Stimulated activated CD8-positive, alpha-beta memory T cell treated with anti-CD3 and anti-CD28 coated beads, Interleukin-4, amount 100 ng/mL, for 48 hours (primary cell): ENCODE measurements at places on chromosomes 7 and 10.

DNA sequence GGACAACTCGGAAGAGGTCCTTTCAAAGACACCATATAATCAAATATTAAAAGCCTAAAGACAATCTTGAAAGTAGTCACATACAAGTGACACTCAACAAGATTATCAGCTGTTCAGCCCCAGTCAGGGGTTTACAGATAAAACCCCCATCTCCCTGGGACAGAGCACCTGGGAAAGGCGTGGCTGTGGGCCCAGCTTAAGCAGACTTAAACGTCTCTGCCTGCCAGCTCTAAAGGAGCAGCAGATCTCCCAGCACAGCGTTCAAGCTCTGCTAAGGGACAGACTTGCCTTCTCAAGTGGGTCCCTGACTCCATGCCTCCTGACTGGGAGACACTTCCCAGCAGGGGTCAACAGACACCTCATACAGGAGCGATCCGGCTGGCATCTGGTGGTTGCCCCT is 18.0 kb downstream of the CDCA7L start:
- DNase-seq, result no peak

- DNase-seq, result no peak
Observed at GRCh38 chr10:77949167-77949566, 22.6 kb upstream of the DLG5 start.

- no peak for DNase-seq
Observed at GRCh38 chr10:123538401-123539320, 127.5 kb upstream of the GPR26 start.

DNA sequence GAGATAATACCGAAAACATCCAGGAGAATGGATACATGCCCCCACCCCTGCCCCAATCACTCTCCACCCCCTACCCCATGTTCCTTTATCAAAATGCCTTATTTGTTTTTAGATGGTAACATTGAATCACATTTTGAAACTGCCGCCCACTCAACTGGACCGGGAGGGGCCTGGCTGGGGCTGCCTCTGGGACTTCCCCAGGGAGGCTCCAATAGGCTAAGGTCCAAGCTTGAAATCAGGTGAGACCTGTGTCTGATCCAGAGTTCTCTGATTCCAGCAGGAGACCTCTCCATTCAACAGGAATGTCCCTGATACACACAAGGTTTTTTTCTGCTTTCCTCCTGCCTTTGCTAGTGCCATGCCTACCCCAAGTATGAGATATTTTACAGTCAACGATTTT is 43.8 kb upstream of the ACSL5 start:
- no peak for DNase-seq

GRCh38 chr10:64468219-64468618 is 947.0 kb downstream of the REEP3 start:
- no peak for DNase-seq

- DNase-seq, result no peak
Observed at GRCh38 chr7:89451911-89452310, 656.4 kb upstream of the TEX47 start.
